ENCODE measurements at places on chromosomes 5 and 9.
A peak's percentile ranks its signal among the peaks of the same experiment; 100 is the strongest.

DNA sequence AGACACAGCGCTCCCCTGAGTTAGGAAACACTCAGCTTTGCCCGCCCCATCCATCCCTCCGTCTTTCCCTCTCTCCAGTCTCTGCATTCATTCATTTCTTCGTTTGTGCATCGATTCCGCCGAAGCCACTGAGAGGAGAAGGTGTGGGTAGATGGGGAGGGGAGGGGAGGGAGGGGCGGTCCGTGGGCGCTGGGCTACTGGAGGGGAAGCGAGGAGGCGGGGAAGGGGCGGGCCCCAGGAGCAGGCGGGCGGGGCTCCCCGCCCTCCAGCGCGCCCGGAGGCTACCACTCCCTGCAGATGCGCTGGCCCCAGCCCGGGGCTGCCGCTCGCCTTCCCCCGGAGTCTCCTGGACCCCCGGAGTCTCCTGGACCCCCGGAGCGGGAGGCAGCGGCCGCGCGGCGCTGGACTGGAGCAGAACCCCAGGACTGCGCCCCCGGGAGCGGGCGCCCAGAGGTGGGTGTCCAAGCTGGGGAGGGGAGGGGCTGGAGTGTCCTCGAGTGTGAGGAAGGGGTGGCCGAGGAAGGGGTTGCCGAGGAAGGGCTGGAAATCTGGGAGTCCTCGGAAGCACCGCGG lies 159.5 kb downstream of the C9orf152 start:
- peak; percentile 52 for DNase-seq

GRCh38 chr9:135524130-135524861 lies 3.1 kb downstream of the LCN1 start:
- DNase-seq: no peak

DNA sequence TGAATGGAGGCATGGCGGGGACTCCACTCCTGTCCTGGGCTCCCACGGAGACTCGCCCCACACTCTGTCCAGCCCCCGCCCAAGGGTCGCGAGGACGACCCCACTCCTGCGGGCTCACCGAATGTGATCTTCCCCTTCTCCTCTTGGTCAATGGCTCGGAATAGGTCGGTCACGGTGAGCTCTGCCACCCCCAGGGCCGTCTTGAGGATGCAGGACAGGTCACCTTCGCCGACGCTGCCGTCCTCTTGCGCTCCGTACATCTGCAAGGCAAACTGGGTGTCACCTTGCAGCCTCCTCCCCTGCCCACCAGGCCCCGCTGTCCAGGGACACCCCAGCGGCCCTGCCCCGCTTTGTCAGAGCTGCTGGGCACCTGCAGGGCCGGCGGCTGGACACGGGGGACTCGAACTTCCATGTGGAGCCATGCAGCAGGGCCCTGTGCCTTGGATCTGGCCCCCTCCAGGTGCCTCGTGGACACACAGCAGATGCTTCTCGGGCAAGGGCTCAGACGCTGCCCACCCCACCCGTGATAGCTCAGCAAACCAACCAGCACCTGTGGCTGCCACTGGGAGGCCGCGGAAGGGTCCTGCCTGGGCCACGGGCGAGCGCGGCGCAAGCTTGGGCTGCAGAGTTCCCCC lies 21.5 kb upstream of the SLC6A3 start:
- no peak for DNase-seq

DNA sequence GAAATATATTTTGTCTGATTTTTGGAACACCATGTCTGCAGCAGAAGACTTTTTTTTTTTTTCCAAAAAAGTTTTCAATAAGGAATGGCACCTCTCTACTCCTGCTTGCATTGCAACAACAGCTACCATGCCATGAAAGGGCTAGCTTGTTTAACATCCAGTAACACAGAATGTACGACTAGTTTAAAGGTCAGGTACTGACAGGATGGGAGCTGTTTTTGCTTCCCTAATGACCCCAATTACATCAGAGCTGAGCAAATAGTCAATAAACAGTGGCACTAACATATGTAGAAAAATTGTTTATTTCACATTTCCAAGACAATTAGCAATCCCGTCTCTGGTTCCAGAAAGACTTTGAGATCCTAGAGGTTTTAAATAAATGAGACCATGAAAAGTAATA lies 693.8 kb downstream of the NR2F1-AS1 start:
- DNase-seq: no peak

- DNase-seq: no peak
Measured at GRCh38 chr5:143350751-143351602, 52.5 kb downstream of the NR3C1 start.

DNA sequence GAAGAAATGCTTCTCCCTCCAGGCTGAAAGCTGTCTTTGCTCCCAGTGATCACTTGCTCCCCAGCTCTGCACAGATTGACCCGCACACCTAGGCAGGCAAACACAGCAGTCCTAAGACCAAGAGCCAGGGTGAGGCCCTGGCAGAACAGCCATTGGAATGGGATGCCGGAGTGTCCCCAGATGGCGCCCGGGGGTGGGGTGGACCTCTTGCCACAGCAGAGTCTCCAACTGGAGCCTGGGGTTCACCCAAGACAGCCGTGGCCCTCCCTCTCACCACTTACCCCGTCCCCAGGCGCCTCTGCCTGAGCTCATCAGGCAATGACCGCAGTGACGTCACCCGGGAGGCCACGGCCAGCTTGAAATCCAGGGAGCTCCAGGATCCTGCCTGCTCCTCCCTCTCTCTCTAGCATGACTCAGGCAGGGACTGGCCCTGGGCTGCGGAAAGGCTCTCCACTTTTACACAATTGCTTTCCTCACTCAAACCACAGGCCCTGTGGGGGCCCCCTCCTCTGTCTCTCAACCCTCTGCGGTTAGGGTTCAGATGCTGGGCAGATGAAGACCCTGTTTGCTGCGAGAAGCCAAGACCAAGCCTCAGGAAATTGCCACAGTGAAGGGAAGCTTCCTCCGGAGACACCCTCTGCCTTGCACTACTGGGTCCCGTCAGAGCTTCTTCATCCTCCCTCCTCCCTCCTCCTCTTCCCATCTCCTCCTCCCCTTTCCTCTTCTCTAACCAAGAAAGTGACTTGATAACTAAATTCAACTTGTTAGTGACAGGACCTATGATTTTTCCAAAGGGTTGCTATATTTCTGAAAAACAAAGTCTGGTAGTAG lies 24.3 kb upstream of the PTGES start:
- peak; percentile 5 for DNase-seq

DNA sequence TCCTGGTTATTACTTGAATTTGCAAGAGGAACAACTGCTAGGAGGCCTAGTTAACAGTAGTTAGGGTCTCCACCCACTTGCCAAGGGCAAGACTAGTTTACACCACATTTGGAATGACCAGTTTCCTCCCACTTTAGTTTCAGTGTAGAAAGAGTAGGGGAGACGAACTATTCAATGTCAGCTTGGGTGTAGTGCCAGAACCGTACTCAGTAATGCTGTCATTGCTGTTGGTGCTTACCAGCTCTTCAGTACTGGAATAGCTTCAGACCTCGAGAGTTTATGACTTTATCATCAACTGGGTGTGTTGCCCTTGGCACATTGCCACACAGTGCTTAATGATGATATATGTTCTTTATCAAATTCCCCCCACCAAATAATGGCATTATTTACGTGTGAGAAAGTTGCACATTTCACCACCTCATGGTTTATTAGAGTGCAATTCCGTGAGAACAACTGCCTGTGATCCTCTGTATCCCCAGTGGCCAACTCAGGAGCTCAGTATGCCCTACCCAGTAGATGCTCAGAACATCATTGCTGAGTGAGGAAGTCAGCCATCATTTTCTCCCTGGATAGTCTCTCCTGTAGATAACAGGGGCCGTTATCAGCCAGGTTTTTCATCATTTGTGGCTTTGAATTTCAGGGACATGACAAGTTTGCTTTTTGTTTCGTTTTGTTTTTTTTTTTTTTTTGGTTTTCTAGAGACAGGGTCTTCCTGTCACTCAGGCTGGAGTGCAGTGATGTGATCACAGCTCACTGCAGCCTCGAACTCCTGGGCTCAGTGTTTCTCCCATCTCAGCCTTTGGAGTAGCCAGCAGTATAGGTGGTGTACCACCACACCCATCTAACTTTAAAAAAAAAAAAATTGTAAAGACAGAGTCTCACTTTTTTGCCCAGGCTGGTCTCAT lies 67.3 kb downstream of the DOCK8 start:
- DNase-seq: no peak

DNA sequence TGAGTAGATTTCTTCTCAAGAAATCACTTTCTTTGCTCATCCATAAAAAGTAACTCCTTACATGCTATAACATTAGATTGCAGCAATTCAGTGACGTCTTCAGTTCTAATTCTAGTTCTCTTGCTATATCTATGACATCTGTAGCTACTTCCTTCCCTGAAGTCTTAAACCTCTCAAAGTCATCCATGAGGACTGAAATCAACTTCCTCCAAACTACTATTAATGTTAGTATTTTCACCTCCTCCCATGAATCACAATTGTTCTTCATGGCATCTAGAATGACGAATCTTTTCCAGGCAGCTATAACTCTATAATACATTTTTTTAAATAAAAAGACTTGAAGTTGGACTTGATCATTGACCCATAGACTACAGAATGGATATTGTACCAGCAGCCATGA lies 46.2 kb upstream of the PRRC1 start:
- DNase-seq: no peak

DNA sequence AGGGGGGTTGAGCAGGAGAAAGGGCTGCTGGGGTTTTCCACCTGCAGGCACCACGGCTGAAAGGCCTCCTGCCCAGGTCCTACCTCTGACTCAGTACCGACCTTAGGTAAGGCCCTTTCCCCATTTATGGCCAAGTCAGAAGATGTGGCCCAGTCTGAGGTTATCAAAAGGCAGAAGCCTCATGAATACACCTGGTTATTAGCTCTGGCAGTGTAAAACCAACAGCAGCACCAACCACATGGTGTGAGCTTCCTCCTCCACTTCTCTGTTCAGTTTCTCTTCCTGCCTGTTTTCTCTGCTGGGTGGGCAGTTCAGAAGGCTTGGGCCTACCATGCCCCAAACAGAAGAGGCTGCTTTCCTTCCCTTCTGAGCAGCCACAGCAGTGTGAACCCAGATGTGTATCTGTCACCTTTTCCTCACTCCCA lies 86.9 kb downstream of the UGCG start:
- DNase-seq: no peak

- DNase-seq: no peak
Measured at GRCh38 chr9:136846376-136847087, 2.7 kb upstream of the PHPT1 start.

DNA sequence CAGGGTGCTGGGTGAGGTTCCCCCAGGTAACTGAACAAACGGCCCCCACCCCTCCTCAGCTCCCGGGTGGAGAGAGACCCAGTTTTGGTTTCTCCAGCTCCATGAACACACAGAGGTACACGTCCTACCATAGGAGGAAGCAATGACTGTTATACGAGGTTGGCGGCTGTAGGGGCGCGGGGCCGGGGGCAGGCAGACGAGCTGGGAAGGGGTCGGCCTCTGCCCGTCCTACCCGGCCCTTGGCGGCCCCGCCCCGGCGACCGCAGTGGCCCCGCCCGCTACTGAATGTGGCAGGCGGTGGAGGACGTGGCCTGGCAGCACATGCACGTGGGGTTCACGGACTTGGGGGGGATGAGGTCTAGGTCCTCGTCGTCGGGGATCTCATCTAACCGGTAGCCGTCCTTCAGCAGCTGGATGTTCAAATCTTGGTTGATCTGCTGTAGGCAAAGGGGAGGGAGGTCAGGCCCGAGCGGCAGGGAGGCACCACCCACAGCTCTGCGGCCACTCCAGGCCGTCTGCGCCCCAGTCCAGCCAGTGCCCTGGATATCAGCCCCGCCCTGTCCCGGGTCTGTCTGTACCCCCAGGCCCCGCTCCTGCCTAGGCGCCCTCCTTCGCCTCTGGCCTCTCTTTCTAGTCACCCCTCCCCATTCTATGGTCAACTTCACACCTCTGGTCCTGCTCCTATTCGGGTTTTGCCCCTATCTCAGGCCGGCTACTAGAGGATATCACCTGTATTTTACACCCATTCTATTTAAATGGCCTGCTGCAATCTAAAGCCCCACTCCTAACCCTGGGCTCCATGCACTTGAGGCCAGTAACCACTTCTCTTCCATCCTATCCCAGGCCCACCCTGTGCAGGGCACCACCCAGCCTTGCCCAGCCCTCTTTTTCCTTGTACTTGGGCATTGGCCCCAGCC lies 24.2 kb upstream of the MYORG start:
- DNase-seq: no peak

GRCh38 chr5:10611290-10611689 lies 47.4 kb downstream of the ANKRD33B start:
- DNase-seq: no peak

DNA sequence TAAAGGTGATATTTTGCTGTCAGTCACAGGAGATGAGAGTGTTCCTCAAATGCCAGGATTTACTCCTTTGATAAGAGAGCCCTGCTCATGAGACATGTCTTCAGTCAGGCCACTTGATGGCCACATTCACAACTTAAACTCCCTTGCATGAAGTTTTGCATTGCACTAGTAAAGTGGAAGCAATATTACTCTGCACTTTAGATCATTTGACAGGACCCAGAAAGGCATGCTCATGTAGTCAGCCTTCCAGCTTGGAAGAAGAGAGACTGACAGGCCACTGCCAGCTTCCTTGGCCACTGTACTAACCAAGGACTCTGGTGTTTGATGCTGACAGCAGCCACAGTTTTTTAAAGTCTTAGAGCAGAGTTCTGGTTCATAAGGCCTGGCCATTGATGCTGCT lies 42.6 kb downstream of the NPR3 start:
- DNase-seq: no peak

DNA sequence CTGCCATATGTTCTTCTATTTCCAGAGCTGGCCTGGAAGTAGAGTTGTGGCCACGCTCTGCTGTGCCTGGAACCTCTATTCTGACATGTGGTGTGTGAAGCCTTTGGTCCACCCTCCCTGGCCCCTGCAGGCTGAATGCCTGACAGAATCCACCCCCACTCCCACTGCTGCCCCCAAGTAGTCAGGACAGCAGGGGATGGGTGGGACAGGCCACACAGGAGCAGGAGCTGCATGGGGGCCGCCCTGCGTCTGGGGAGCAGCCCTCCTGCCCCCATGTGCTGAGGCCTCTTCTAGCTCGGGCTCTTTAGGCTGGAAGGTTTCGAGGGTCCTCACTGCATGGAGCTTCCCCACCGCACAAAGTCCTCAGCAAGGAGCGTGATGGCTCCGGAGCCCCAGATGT lies 32.6 kb upstream of the IRX4 start:
- DNase-seq: no peak

GRCh38 chr9:93079371-93079770 lies 16.6 kb upstream of the CARD19 start:
- DNase-seq: no peak

DNA sequence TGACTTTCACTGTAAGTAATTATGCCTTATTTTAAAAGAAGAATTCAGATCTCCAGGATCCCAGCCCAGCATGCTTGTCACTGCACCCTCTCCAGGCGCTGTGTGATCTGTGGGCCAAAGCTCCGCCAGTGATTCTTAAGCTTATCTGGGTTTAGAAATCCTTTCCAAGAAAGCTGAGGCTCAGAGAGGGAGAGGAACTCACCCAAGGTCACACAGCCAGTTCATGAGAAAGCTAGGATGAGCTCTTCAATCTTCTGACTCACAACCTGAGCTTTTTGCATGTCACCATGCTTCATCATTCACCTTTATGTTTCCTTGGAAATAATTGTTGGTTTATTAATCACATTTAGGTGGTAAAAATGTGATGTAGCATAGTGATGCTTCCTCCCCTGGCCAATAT lies 136.6 kb upstream of the HAND1 start:
- DNase-seq: no peak
